ENCODE measurements at places on chromosomes 1 and 21.

DNA sequence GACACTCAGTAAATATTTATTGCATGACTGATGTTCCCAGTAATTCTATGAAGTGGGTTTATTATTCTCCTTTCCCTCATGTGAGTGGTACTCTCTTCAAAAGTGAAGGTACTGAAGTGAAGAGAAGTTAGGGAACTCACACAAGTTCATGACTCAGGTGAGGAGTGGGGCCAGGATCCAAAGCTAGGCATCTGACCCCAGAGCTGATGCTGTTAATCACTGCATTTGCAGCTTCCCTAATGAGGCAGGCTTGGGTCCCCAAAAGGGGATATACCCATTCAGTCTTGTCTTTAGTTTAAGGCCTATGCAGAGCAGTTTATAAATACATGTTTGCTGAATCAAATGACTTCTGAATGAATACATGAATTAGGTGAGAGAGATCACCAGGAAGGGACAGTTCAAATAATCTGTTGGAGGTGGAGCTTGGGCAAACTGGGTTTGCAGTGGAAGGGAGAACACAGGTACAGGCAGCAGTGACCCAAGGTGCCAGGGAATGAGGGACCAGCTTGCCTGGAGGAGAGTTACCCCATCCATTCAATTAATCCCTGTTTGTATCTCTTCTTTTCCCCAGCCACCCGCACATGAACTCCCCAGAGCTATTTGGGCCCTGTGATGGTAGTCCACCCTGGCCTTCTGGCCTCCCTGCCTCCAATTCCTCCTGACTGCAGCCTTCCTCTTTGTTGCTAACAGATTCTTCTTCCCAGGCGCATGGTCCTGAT lies 2.0 kb downstream of the CD58 start:
- DNase-seq, result no peak

DNA sequence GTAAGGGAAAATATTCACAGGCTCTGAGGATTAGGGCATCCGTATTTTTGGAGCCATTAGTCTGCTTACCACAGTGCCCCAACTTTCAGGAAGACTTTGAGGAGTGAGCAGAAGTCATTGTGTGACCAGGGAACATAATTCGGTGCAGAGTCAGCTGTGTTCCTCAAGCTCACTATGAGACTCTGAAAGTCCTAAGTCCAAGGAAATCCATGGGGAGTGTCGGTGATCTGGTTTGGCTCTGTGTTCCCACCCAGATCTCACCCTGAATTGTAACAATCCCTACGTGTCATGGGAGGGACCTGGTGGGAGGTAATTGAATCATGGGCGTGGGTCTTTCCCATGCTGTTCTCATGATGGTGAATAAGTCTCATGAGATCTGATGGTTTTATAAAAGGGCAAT lies 45.9 kb upstream of the SCAF4 start:
- no peak for DNase-seq

DNA sequence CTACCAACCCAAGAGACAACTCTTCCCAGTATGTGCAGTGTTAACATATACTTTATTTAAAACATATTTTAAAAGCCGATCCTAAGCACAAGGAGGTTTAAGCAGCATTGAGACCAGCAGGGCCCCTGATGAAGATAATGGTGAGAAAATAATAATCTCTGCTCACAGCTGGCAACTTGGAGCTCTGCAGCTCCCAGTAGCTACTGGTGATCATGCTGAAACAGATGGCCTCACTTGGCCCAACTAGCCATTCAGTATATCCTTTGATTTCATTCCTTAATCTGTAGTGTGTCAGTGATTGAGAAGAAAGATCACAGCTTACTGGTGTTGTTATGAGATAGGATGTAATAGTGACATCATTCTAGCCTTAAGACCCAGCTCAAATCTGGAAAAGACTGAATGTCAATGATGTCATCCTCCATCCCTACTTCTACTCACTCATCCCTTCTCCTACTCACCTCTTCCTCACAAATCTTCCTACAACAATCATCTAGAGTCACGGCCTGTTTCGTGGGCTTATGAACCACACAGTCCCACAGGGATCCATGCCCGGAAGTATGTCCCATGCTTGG lies 817.9 kb downstream of the PLA2G4A start:
- DNase-seq, result no peak

GRCh38 chr1:47326271-47326670 lies 7.3 kb upstream of the CMPK1 start:
- no peak for DNase-seq

DNA sequence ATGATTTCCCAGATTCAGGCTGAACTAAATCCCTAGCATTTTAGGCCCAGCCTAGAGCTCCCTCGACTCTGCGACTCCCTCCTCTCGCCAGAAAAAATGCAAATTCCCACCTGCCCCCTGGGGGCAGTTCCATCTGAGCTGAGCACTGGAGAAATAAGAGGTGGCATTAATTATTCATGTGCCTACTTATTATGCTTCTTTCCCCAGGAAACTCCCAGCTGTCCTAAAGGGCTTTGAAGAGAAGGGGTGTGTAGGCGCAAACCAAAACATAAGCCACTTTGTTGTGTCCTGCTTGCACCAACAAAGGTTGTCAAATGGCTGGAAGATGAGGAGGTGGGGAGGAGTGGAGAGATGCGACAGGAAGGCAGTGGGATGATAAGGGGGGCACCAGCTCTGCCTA lies 41.4 kb upstream of the GOLT1A start:
- no peak for DNase-seq

DNA sequence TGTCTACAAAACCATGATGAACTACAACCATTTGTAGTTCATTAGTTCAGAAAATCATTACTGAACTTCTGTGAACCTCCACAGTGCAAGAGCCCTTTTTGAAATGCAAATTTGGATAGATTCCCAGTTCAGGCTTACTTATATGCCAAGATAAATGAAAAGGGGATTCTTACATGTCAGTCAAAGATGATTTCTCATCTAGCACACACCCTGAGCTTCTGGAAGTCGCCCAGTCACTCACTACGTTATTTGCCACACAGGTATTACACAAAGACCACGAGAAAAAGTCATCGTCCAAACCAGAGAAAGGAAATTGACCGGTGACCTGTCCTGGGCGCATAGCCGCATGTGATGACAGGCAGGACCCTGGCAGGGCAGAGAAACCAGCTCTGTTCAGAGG lies 41.8 kb downstream of the ETS2 start:
- DNase-seq, result no peak

DNA sequence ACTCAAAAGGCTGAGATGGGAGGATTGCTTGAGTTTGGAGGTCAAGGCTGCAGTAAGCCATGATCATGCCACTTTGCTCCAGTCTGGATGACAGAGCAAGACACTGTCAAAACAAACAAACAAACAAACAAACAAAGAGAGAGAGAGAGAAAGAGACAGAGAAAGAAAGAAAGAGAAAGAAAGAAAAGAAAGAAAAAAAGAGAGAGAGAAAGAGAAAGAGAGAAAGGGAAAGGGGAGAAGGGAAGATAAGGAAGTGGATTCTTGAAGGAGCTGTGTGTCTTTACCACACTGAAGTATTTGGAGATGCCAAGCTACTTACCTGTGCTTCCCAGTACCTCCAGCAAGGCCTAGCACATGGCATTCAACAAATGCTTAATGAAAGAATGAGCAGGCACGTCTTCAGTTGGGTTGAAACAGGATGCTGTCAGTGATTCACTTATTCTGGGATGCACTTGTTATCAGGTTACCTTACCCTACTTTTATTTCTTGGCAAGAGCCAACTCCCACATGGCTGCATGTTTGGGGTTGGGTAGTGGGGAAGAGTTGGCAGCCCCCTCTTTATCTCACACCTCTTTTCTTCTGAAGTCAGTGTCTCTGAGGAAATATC lies 28.8 kb downstream of the CD101 start:
- DNase-seq, result no peak

DNA sequence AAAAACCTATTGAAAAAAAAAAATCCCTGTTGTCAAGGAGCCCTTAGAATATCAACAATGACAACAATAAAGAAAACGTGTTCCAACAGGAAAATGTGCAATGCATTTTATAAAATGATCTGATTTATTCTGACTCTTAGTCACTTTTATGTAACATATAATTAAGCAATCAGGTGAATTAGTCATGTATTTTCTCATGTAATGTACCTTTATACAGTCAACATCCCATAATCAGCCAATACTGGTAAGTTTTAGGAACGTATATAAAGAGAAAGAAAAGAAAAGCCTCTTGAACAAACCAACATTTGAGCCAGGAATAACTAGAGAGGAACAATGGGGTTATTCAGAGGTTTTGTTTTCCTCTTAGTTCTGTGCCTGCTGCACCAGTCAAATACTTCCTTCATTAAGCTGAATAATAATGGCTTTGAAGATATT lies at the start of gene CLCA4:
Gene CLCA4 (plus strand): TSS at position 292 of the 435 bp plus-strand sequence. CDS start 42 bp downstream, at position 334.
- no peak for DNase-seq

DNA sequence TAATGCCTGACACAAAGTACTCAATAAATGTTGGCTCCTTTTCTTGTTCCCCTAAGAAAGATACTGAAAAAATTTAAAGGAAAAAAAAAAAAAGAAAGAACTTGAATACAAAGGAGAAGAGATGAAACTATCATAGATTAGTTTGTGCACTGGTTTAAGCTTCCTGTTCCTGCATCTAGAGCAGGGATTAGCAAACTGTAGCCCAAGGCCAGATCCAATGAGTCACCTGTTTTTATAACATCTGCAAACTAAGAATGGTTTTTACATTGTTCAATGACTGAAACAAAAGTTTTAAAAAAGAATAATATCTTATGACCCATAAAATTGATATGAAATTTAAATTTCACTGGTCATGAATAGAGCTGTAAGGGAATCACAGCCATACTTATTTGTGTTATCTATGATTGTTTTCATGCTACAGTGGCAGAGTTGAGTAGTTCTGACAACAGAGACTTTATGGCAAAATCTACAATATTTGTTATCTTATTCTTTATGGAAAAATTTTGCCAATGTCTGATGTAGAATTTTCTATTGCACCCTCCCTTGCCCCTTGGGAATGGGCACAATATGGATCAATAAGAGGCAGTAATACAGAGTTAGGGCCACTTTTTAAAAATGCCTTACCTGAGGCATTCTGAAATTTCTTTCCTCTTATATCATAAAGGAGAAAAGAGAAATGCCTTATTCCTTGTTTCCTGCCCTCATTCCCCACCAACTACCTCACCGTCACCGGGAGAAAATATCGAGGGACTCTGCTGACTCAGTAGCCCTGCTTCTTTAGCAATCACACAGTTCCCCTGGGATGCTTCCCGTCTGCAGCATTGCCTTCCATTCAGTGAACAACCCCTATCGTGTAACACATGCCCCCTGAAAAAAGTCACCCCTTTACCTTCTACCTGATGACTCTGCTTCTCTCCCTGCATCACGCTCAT lies 50.6 kb downstream of the WDR64 start:
- no peak for DNase-seq

DNA sequence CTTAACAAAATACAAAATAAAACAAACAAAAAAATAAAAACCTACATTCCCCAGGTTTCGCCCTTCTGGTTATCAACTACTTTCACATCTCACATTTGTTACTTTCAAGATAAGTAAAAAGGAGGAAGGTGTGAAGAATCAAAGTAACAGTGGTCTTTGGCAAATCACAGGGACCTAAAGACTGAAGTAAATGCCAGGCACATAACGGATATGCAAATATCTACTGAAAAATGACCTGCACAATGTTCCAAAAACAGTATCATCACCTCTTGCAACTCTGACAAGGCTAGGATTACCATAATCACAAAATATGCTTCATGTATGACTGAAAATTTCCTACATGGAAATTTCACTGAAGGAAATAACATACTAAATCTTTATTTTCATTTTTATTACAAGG lies 29.3 kb downstream of the COP1 start:
- no peak for DNase-seq

DNA sequence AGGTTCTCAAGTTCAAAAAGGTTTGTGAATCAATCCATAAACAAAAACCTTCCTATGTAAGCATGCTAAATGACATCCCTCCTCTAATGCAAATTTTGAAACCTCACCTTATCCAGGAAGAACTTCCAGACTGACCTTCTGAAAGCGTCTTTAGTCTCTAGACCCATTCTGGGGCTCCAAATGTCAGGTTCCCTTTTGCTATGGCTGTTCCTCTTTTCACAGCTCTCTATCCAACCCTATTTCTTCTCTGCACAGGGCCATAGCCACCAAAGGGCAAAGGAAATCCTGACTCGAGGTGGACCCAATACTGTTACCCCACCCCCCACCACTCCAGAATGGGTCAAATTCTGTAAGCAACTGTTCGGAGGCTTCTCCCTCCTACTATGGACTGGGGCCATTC lies 3.4 kb downstream of the ATP1A4 start:
- no peak for DNase-seq

GRCh38 chr1:62245201-62245600 lies 50.6 kb downstream of the L1TD1 start:
- no peak for DNase-seq

GRCh38 chr1:36091698-36092097 lies 3.0 kb downstream of the ADPRS start:
- no peak for DNase-seq

GRCh38 chr1:6239213-6239752 lies 3.5 kb upstream of the ICMT start:
- DNase-seq, result no peak

DNA sequence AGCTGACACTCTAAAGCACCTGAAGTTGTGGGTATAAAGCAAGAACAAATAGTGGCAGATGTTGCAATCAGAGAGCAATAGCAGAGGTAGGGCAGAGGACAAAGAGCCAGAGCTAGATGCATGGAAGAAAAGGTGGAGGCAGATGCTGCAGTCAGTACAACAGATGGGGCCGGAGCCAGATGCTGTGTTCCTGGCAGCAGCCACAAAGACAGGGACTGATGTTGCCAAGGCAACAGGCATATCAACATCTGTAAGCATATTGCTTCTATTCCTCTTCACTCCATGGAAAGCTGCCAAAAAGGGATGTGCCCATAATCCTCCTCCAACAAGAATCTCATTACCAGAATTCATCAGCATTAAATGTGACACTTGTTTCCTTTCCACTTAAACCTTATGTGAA lies 108.0 kb downstream of the TNNI3K start:
- DNase-seq, result no peak

DNA sequence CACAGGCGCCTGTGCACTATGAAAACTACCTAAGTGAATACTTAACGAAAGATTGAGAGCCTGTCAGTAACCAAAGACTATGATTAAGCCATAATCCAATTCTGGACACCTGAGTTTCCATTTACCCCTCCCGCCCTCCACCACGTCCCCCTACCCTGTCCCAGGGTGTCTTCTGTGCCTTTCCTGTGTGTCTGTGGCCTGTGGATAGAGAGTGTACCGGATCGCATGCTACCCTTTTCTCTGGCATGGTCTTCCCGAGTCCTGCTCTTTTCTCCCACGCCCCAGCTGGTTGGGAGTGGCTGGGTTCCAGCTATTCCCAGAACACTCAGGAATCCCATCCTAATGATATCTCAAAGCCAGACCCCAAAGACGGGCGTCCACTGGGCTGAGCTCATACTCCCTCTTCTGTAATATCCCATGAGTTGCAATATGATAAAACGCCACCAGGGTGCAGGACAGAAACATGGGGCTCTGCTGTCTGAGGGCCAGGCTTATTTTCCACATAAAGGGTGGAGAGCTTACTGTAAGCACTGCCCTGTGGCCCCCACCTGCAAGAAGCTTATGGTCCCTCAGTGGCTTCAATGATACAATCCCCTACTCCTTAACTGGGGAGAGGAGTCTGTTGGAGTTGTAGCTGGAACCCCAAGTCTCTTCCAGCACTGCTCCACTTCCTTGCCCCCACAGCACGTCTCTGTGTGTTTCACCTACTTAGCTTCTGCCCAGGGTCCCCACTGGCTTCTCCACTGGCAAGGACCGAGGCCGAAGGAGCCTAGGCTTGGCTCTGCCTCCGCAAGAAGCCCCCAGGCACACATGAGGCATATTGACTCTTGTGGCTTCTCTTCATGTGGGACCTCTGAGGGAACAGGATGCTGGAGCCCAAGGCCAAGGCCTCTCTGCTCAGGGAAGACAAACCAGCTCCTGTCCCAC lies 17.6 kb upstream of the ALX3 start:
- peak; percentile 28 for DNase-seq

GRCh38 chr1:7493711-7494454 lies 277.2 kb upstream of the VAMP3 start:
- no peak for DNase-seq

All from AML-193 (cell line).